Astrocyte (in vitro differentiated cells and primary cell): ENCODE measurements at places on chromosomes 12 and 14.
A peak's percentile ranks its signal among the peaks of the same experiment; 100 is the strongest.

DNA sequence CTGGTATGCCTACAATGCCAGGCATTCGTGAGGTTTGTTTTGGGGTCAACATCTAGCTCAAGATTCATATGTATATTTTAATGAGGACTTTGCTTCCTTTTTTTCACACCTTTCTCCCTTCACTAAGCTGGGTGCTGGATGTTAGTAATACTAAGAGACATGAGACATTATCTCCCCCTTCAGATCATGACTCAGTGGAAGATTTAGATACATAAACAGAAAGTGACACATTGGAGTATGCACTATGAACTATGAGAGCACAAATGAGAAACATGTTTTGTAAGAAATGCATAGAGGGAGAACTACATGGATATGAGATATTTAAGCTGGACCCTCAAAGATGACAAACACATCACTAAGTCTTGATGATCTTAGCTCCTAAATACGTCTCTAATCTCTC is 286.3 kb downstream of the RPAP3 start:
- peak; percentile 42 for DNase-seq

GRCh38 chr12:52771088-52771487 is 6.1 kb downstream of the KRT76 start:
- DNase-seq, result no peak

DNA sequence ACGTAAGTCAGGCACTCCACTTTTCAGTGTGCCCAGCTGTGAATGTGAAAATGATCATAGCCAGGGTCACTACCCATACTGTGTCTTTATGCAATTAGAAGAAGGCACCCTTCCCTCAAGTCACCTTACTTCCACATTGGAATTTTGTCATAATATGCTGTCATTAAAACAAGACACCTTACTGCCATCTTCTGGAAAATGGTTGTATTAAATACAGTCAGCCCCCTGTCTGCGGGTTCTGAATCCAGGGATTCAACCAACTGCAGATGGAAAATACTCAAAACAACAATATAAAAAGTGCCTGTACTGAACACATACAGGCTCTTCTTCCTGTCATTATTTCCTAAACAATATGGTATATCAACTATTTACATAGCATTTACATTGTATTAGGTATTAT is 70.2 kb upstream of the TBX5 start:
- peak; percentile 9 for DNase-seq

DNA sequence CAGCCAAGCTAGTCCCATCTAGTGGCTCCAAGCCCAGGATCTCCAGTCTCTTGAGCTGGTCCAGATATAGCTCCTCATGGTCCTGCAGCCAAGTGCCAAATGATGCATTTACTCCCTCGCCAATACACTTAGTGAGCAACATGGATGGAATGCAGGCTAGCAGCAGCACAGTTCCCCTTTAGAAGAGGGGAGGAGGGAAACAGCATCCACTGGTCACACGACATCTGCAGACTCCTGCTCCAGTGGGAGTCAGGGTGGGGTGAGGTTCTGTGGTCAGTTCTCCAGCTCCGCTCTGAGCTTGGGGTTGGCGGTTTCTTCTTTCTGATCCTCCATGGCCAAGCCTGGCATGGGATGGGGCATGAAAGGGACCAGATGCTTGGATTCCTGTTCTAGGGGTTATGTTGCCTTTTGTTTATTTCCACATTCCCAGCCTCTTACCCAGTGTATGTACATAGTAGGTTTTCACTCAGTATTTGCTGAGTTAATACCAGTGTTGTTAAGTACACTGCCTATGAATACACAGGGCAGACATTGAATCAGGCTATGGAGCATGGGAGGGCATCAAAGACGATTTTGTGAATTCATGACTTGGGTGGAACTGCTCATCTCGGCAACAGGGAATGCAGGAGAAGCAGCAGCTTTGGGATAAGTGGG is 57.3 kb downstream of the GALNT16 start:
- DNase-seq, result peak; percentile 99

DNA sequence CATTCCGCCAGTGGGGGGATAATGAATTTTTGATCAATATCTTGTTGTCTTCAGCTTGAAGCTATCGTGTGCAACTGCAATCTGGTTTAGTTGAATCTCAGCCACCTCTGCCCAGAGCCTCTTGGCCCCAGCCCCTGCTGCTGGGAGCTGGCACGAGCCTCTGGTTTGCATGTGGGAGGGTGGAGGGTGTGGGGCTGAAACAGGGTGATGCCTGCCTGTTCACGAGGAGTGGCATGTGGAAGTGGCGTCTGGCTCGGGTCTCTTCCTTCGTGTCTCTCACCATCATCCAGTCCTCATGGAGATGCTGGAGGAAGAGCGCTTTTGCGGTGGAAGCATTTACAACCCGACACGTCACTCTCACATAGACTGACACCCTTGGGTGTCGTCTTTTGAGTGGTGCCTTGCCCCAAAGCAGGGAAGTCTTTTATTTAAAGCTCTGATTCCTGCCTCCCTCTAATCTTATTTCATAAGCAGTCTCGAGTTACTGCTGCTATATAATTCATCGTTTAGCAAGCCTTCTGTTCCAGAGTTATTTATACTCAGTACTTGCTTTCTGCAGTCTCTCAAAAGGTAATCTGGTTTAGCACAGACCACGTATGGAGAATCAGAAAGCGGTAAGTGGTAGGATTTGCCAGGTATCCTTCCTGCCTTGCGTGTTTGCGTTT is 64.5 kb downstream of the AACS start:
- DNase-seq, result no peak

DNA sequence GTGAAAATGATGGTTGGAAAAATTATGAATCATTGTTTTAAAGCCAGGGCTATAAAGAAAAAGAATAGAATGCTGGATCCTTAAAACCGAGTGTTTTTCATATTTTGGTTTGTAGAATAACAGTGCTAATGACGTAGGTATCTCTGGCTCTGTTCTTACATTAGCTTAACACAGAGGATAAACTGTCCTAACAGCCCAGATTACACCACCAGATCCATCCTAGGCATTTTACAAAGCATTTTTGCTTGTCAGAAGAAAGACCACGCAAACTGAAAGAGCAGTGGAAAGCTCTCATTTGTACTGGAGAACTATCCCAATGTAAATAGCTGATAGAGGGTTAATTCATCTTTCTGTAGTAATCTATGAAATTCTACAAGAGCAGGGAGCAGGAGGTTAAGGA is 13.6 kb downstream of the IFT81 start:
- DNase-seq, result no peak

DNA sequence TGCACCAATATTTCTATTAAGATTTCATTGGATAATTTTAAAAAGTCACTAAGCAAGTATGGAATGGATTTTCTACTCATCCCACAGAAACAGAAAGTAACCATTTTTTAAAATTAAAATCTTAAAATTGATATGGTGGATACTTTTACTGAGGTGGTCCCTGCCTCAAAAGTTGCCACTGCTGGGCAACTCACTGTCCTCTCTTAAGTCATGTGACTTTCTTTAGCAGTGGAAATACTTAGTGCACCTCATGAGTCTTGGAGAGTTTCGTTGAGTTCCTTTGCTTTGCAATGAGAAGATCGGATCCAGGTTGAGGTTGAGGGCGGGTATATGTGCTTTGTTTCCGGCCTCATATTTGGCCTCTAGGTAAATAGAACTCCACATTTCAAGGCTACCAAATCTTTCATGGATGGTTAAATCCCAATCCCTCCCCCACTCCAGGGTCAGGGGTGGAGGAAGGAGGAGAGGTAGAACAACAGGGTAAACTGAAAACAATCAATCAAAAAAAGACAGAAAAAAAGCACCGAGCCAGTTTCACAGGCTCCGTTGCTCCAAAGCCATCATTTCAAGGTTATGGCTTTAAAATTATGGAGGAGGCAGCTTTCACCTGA is 39.5 kb upstream of the DUSP6 start:
- DNase-seq, result no peak

- DNase-seq, result peak; percentile 16
These were observed 34.8 kb downstream of the FBXO21 start for GRCh38 chr12:117155278-117156060.

- no peak for DNase-seq
These were observed 541.9 kb upstream of the TBX3 start for GRCh38 chr12:115225845-115226244.
